ENCODE measurements at places on chromosomes 4 and X.
A peak's percentile ranks its signal among the peaks of the same experiment; 100 is the strongest.

DNA sequence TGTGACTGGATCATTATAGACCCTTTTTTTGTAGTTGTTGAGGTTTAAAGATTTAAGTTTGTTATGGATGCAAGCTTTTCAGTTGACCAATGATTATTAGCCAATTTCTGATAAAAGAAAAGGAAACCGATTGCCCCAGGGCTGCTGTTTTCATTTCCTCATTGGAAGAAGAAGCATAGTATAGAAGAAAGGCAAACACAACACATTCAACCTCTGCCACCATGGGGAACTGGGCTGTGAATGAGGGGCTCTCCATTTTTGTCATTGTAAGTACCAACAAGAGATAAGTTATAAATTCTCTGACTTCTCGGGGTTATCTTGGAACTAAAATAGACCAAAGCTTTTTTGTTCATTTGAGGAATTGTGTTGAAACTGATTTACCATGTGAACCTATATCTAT is at the start of gene CYBB:
TSS of gene CYBB (plus strand) at position 203 of the 400 bp plus-strand sequence. CDS start at position 222, 19 bp downstream.
- DNase-seq: peak; percentile 59

- no peak for DNase-seq
Measured at GRCh38 chrX:148984238-148984637, 483.8 kb downstream of the AFF2 start.

- DNase-seq: no peak
Measured at GRCh38 chr4:133245226-133245625, 96.1 kb downstream of the PCDH10 start.

- DNase-seq: no peak
Measured at GRCh38 chrX:69110116-69110530, 55.1 kb downstream of the PJA1 start.

DNA sequence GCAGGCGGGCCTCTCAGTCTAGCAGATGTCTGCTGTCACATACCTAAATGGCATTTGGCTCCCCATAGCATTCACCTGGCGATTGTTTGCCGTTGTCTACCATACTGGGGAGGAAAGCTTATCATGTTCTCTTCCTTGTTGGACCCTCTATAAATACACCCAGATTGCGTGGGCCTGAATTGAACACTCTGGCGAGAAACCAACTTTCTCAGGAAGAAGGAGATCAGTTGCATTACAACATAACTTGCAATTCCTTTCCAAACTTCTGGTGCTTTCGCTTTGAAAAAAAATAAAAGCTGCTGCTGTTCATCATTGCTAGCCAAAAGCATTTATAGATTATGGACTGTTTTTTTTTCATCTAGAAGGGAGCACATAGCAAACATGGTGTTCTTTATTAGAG is 230.0 kb upstream of the GPC4 start:
- DNase-seq: peak; percentile 10

GRCh38 chr4:100581337-100581736 is 63.5 kb upstream of the EMCN start:
- no peak for DNase-seq

DNA sequence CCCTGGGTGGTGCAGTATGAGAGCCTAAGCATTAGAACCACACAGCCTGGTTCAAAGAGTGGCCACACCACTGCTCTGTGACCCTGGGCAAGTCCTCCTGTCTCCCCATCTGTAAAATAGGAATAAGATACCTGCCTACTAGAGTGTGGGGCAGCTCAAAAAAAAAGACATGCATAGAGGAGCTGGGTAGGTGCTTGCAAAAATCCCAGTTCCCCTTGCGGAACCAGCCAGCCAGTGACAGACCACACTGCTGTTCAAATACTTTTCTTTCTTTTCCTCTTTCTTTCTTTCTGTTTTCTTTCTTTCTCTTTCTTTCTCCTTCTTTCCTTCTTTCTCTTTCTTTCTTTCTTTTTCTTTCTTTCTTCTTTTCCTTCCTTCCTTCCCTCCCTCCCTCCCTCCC is 63.0 kb upstream of the TRIM2 start:
- no peak for DNase-seq

DNA sequence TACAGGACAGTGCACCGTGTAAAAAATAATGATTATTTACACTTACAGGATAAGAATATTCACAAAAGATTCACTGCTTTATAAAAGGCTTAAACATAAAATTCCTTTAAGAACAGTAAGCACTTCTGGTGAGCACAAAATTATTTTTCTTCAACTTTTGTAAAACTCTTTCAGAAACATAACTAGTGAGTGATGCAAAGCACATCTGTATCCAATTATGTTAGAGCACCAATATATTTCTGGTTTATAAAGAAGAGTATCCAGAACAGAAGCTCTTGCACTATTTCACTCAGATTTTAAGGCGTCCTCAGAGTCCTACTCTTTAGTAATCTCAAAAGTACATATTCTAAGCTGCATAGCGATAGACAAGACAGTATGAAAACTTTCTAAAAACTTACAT is 276.0 kb downstream of the C4orf33 start:
- DNase-seq: no peak

- DNase-seq: no peak
Measured at GRCh38 chr4:67120369-67120768, 424.9 kb downstream of the CENPC start.

DNA sequence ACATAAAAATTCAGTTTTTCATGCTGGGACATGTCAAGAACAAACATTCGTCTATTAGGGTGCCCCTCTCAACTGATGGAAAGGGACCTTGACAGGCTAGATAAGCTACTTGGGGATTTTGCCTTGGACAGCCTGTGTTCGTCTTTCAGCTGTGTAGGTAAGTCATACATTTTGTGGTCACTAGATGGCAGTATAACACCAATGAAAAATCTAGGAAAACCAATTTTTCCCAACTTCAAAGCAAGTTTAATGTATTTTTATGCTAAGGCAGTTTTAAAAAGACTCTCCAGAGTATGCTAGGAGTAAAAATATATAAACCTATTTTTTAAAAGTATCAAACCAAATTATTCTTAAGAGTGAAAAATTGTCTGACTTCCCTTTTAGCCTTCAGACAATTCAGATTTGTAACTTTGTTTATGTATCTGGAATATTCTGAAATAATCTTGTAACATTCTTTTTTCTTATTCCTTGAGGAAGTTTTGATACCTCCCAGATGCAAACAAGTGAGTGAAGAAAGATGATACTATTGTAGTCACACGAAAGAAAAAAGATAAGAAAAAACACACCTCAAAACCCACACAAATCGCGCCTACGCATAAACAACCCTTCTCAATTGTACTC is 158.3 kb downstream of the CPE start:
- peak; percentile 44 for DNase-seq
